Tibial nerve (tissue), 4 donors: ENCODE measurements at places on chromosomes 1 and 21.
A peak's percentile ranks its signal among the peaks of the same experiment; 100 is the strongest.

DNA sequence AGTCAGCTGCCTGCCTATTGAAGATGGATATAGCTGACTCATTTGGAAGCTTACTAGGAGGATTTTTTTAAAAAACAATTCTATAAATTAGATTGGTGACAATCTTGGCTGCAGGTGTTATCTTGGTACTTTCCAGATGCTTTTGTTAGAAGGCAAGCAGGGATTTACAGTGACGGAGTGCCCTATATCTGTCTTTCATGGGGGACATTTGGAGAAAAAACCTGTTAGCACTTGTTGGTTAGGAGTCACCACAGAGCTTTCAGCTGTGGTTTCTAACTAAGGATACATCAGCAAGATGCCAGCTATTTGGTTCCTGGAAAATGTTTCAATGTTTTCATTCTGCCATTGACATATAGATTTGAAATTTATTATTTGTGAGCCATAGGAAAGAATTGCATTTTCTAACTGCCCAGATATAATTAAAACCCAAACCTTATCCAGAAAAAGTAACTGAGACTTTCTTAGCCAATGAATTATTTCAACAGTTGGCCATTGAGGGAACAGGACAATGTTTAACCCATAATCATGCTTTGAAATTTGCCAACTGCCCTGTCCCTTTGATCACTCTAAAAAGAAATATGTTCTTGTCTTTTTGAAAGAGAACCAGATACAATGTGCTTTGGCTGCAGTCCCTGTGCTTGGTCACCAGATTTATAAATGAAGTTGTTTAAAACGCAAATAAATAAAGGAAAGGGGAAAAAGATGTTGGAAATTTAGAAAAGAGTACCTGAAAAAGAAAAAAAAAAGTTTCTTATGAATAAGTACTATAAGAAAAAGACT is 761.0 kb upstream of the CXADR start:
- DNase-seq: no peak

- DNase-seq: no peak
Measured at GRCh38 chr21:17201741-17202260, 311.0 kb upstream of the CXADR start.

DNA sequence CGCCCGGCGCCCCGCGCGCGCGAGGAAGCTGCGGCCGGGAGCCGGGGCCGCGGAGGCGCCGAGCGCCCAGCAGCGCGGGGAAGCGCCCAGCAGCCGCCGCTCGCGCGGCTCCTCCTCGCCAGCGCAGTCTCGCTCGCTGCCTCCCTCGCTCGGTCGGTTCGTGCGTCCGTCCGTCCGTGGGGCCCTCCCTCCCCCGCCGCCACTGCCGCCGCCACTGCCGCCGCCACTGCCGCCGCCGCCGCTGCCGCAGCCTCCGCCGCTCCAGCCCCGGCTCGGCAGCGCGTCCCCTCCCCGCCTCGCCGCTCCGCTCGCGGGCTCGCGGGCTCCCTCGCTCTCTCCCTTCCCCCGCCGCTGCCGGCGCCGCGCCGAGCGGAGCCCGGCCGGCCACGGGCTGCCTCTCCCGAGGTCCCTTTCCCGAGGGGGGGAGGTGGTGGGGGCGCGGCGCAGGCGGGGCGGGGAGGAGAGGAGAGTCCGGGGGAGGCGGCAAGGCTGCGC is at the start of gene KCND3:
Gene KCND3, minus strand, starts transcription at position 138 of the 495 bp plus-strand sequence.
- no peak for DNase-seq

DNA sequence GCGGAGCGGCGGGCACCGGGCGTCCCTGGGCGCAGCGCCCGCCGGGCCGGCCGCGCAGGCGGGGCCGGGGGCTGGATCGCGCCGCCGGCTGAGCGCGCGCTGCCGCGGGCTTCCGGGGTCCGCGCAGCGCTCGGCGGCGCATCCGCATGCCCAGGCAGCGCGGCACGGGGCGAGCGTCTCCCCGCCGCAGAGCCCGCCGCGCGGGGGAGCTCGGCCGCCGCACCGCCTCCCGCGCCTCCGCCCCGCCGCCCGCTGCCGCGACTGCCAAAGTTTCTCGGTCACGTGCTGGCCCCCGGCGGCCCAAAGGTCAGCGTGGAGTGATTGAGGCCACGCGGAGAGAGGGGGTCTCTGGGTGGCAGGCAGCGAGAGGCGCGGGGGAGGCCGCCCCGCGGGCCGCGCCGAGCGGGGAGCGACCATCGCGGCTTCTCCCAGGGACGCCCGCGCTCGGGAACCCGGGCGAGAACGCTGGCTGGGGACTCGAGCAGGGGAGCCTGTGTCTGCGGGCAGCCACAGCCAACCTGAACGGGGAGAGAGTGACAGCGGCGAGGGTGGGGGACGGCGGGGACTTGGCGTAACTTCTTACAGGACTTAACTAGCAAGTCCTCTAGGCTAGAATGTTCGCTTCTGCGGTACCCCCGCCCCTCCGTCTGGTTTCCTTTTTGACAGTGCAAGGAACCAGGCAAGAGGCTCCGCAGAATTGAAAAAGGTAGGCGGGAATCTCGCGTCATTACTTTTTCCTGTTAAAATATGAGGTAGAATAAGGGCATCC is at the start of gene ILDR2:
Gene ILDR2, minus strand, starts transcription at position 180 of the 769 bp plus-strand sequence. CDS start 272 bp downstream, outside the sequence.
- peak; percentile 7 for DNase-seq

- no peak for DNase-seq
Measured at GRCh38 chr1:68205794-68206358, 26.4 kb downstream of the WLS start.

DNA sequence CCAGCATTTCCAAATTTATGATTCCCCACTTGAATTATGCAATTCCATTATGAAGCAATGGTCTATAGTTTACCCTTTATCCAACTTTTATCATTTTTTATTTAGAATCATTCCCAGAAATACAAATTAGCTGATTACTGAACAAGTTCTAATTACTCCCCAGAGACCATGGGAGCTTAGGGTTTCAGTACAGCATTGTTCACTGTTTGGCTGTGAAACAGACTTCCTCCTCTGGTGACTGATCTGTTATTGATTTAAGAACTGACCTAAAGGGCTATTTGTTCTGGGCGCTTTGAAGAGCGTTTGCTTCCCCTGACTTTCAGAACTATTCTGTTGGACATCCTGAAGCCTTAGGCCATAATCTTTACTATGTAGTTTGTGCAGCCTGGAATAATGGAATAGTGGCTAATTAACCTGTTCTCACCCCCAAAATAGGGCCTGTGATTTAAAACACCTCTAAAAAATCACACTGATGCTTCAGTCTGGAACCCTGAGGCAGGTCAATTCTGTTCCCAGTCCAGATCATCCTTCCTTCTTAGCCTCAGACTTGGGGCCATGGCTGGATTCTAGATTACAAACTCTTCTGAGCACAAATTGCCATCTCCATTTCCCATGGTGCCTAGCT is 58.7 kb downstream of the ALG14 start:
- DNase-seq: no peak

DNA sequence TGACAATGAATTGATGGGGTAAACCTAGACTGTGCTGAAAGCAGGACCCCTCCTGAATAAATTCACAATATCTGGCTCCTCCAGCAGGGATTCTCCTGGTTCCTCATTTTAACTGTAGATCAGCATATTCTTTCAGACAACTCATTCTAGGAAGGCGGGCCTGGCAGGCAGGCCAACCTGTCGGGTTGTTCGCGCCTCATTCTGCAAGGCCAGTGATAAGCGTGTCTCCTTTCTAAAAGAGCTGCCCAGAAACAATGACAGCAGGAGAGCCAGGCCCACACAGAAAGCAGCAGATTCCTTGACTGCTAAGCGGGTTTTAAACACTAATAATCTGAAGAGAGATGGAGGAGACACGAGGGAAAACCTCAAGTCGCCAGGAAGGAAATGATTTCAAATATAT is 70.0 kb downstream of the NTPCR start:
- no peak for DNase-seq

- DNase-seq: no peak
Measured at GRCh38 chr1:101071470-101071891, 45.9 kb upstream of the DPH5 start.

DNA sequence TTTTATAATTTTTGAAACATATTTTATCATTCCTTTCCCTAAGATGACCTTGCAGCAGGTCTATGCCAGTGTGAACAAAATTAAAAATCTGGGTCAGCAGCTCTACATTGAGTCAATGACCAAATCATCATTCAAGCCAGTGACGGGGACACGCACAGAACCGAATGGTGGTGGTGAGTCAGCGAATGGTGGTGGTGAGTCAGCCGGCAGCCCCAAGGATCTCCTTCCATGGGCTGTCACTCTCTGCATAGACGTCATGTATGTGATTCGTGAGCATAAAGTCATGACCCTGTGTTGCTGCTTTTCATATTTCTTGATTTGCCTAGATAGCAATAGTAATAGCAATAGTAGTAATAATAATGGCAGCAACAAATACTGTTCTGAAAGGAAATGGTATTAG is 26.3 kb downstream of the PER3 start:
- DNase-seq: no peak

GRCh38 chr1:54768093-54768492 is 3.8 kb upstream of the PARS2 start:
- no peak for DNase-seq

DNA sequence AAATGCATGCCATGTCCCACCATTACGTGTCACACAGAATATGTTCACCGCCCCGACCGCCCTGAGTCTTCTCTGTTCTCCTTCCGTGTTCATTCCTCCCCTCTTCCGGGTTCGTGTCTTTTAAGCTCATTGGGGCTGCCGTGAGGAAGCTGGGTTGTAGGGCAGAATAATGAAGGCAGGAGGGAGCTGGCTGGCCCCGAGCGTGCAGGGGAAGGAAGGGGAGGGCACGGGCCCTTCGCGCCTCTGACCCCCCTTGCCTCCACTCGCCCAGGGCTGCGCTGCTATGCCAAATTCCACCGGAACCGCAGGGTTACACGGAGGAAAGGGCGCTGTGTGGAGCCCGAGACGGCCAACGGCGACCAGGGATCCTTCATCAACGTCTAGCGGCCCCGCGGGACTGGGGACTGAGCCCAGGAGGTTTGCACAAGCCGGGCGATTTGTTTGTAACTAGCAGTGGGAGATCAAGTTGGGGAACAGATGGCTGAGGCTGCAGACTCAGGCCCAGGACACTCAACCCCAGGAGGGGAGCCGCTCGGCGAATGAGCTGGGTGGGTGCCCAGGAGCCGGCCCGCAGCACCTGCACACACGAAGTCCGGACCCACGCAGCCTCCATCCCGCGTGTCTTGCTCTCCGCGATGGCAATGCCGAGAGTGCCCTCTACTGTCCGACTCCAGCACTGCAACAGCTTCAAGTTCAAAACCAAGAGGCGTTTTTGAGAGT is 16.5 kb upstream of the AGTRAP start:
- DNase-seq: peak; percentile 95

- no peak for DNase-seq
Measured at GRCh38 chr1:13832536-13832935, 132.5 kb downstream of the PRDM2 start.
